ENCODE measurements at places on chromosomes 3 and 15. TPM values are rescaled to one million over a fixed set of nuclear protein-coding genes. Genes with fewer than 3 reads are reported as not detected.
A peak's percentile ranks its signal among the peaks of the same experiment; 100 is the strongest.

DNA sequence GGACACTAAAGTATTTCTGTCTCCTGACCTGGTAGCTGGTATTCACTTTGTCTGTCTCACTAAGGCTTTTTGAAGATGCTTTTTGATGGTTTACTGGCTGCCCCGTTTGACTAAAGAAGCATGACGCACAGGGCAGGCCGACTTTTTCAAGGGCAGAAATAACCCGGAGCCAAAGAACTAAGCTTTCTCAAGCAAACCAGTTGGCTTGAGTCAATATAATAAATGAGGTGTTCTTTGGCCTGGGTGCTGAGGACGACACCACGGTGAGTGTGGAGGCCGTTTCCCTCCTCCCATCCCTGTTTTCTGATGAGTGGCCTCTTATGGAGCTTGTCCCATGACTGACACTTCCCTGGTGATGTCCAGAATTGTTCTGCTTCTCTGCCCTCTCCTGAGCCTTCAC lies 220.9 kb downstream of the ITPR1 start:
- no peak for DNase-seq

DNA sequence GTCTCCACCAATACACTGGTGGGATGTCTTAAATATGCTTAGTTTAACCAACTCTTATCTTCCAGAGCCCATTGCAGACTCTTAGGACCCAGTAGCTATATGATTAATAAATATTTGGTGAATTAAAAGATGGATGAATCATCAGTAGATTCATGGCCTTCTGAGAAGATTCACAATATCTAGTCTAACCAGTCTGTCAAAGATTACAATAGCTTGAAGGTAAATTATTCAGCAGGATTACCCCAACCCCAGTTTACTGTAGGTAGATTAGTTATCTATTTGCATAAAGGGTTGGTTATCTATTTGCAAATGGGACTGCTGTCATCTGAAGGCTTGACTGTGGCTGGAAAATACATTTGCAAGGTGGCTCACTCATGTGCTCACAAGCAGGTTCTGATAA lies 239.4 kb upstream of the THRB start:
- DNase-seq = no peak

- peak; percentile 3 for DNase-seq
Measured at GRCh38 chr15:43292375-43293078, 25.8 kb upstream of the TGM5 start.

- DNase-seq = no peak
Measured at GRCh38 chr3:17157713-17158112, 273.0 kb downstream of the PLCL2 start.

GRCh38 chr15:69693059-69693458 lies 240.4 kb downstream of the RPLP1 start:
- DNase-seq = no peak

GPR149 gene
- total RNA-seq = not detected

BSN gene
- total RNA-seq = under 0.01 TPM
